Stimulated activated CD4-positive, alpha-beta T cell treated with anti-CD3 and anti-CD28 coated beads, Interleukin-15, amount 100 ng/mL, for 24 hours (primary cell): ENCODE measurements at places on chromosomes 2 and 18.

- no peak for DNase-seq
Observed at GRCh38 chr2:67503066-67503795, 106.1 kb downstream of the ETAA1 start.

- no peak for DNase-seq
Observed at GRCh38 chr2:134670955-134671354, 47.8 kb downstream of the TMEM163 start.

DNA sequence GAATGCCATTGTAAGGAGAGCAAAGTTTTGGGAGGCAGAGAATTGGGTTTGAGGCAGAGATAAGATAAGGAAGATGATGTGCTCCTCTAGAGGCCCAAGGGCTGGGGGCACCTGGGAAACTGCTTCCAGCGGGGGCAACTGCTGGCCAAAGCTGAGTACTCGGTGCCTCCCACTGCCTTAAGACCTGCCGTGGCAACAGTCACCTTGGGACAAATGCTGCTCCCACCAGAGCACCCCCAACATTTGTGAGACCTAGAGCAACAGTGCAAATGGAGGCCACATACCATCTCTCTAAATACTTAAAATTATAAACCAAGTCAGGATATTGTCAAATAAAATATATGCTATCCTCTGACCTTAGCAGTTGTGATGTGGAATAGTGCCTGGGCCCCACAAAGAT, 127.1 kb downstream of the CAPN13 start:
- DNase-seq: no peak

DNA sequence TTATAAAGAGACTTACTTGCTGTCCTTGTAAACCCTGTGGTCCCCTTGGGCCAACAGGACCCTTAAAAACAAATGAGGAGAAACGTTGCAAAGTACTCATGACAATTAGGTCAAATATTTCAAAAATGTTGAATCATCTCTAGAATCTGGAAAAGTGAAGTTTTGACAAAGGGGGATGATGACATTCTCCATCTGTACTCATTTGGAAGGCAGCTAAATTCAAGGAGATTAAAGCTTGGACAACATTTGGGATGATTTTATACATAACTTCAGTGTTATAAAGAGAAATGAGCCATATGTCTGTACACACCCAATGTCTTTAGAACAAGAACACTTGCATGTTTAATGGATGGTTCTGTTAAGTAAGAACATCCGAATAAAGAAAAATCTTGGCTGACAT, 92.9 kb downstream of the COL5A2 start:
- no peak for DNase-seq

GRCh38 chr2:5164776-5165525, 527.2 kb upstream of the SOX11 start:
- no peak for DNase-seq

DNA sequence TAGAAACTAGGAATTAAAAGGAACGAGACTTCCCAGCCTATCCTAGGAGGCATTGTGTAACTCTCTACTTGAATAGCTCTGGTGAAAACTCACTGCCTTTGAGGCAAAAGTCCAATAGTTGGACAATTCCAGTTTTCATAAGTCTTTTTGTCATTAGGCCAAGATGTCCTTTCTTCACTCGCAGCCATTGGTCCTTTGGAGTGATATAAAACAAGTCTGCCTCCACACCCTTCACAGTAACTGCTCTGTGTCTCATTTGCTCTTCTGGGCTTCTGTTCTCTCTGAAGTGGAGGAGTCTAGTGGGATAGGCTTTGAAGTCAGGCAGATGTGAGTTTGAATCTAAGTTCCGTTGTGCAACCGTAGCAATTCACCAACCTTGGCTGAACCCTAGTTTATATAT, 28.2 kb downstream of the ANTXR1 start:
- DNase-seq: no peak

DNA sequence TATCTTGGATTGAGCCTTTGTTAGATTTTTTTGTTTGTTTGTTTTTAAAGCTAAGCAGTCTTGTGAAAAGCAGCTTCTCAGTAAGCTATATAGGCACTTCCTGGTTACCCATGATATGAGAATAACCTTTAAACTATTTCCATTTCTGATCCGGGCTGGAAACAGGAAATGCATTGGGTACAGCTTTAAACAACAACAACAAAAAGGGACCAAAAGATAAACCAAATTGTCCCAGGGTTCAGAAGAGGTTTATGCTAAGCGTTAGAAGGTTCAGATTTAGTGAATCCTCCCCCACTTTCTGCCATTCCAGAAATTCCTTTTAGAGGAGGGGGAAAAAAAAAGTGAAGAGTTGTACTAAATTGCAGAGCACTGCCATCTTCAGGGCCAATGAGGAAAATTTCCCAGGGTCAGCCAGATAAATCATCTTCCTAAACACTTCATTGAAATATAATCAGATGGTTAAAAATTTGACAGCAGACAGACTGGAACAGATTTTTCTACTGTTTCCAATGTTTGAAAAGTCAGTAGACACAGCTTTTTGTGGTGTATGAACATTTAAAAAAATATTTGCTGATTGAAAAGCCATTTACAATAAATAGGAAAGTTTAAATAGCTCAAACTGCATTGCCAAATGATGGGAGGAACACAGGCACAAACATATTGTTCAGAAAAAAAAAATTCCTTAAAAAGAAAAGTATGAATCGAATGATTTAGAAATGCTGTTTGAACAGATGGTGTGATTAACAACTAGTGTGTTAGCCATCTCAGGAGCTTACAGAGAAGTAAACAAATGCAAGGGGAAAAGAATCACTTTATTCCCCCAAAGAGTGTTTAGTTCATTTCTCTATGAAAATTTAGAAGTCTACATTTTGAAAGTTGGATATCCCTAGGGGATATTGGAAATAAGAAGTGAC, 189.9 kb upstream of the TANK start:
- DNase-seq: no peak

DNA sequence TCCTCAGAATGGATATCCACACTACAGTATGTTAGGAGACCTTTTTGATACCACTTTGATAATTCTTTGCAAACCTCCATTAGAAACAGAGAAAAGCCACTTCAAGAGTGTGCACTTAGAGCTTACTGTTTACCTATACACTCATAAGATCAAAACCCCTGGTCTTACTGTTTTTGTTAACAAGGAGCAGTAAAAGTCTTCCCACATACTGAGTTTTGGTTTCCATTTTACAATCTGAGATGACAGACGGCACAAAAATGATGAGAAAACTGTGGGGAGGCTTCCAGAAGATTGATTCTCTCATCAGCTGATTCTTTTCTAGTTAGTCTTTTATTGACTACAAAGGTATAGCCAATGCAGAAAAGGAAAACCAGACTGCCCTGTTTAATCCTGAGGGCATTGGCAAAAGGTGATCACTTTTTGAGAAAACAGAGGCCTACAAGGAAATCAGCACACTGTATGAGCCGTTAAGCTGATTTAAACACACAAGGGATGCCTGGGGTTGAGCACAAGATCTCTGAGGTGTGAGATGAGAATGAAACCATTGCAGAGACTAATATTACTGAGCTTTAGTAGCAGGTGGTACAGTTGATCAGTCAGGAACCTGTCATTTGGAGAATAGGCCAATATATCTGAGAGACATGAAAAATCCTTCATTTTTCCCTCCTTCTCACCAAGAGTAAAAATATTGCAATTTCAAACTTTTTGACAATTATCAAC, 368.6 kb downstream of the GRB14 start:
- DNase-seq: no peak

- no peak for DNase-seq
Observed at GRCh38 chr2:95738301-95738700, 146.5 kb downstream of the TRIM43 start.

DNA sequence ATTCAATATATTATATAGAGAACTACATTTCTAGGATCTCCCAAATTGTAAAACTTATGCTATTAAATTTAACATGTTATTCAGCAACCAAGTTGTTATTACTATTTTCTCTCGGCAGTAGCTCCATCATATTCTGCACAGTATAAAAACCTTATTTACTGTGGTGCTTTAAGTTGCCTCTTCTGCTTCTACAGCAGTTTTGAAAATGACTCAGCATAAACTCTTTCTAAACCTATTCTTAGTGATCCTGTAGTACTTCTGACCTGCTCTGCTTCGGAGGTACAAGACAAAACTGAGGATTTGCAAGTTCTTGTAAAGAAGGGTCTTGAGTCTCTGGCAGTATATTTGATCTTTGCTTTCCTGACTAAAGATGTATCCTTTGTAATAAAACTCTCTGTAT, 567.2 kb downstream of the TMX3 start:
- no peak for DNase-seq

- DNase-seq: no peak
Observed at GRCh38 chr18:48885266-48885923, 65.4 kb downstream of the SMAD7 start.

DNA sequence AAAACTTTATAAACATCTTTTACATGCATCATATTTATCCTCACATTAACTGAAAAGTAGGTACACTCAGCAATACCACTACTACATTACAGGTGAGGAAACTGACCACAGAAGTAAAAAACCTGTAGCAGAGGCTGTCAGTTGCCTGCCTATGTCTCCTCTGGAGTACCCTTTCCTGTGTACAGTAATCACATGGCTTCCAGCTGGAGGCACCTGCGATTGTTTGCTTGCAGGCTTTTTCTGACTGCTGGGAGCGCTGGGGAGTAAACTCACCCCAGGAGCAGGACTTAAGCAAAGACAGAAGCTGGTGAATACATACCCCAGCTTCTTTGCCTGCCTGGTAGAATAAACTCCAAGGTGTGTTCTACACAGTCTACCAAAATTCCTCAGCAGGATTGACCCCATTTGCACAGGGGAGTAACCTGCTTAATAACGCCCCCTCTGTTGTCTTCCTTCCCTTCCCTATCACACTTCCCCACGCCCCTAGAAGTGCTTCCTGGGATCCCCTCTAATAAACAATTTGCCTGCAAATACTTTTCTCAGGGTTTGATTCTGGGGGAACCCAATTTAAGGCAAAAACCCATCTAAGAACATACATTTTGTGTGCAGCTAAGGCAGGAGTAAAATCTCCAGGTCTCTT, 138.9 kb downstream of the PTH2R start:
- no peak for DNase-seq

GRCh38 chr2:233982421-233983121, 65.4 kb downstream of the TRPM8 start:
- no peak for DNase-seq

DNA sequence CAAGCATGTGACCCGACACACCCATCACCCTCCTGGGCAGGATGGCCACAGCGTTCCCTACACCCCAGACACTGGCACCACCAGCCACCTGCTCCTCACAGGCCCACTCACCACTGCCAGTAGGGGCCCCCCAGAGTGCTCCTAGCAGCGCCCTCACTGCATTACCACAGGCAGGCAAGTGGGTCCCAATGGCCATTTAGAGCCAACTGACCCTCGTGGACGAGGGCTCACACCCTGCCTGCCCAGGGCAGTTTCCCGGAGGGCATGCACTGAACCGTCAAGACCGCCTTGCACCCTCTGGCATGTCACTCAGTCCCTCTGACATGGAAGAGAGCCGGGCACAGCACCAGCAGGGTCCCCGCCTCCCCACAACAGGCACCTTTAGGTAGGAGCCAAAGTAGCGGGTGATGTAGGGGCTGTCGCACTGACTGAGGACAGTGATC, 7.3 kb downstream of the STK25 start:
- no peak for DNase-seq

- DNase-seq: no peak
Observed at GRCh38 chr2:26567534-26567933, 73.6 kb downstream of the CIB4 start.

DNA sequence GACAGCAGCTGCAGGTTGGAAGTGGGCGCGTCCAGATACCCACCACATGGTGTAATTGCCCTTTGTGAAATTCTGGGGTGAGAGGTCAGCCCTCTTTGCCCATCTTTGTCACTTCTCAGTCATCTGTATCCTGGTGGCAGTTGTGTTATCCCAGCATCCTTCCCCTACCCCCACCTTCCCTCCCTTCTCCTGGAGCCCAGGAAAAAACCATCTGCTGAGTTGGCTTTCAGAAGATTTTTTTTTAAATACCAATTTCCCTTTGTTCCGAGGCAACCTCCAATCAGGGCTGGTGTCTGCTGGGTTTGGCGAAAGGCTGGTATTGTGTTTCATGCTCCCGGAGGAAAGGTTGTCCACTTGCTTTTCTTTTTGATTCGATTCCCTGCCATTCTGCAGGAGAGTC, 35.2 kb downstream of the SETBP1 start:
- DNase-seq: no peak

DNA sequence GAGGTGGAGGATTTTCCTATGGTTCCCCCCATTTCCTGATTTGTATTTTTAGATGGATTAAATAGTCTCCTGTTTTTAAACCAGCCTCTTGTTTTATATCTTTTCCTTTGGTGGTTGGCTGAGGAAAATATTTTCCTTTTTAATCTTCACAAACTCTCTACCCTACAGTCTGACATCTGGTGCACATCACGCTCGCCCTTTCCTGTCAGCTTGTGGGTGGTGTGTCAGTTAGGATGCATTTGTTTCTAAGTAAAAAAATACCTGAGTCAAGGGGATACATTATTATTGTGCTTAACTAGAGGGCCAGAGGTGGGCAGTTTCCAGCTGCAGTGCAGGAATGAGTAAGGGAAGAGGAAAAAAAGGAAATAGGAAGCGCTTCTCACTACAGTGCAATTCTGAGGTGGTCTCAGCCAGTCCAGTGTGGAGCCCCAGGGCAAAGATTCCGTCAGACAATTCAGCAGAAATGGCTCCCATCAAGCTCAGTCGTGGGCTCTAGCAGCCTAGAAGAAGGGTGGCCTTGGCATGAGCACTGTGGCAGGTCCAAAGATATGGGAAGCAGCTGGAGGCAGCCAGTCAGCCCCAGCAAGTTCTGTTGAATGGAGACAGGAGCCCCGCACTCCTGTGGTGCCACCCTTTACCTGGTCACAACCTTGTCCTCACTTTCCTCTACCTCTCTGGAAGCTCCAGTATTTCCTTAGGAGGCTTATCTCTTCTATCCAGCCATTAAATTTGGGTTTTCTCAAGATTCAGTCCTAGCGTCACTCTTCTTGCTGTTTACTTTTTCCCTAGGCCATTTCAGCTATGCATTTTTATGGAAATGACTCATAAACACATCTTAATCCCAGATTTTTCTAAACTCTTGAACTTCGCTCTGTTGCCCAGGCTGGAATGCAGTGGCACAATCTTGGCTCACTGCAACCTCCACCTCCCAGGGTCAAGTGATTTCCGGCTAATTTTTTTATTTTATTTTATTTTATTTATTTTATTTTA, 18.5 kb downstream of the SFTPB start:
- DNase-seq: no peak

- DNase-seq: no peak
Observed at GRCh38 chr2:224173210-224173609, 134.1 kb upstream of the SERPINE2 start.

DNA sequence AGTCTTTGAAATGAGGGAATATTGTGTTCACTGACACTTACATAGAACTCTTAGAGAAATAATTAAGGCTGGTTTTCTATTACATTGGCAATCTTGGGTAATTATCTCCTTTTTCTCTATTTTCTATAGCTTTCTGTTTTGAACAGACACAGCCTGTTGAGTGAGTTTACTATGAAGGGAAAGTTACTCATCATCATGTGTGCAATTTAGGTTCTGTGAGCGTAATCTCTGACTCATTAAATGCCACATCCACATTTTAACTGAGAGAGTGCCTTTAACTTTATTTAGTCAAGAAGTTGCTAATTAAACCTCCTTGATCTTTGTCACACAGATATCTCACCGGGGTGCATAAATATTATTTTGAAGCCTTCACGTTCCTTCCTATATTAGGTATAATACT, 174.0 kb upstream of the SLC8A1 start:
- DNase-seq: no peak

GRCh38 chr2:159227467-159227866, 59.0 kb downstream of the WDSUB1 start:
- DNase-seq: no peak

- DNase-seq: no peak
Observed at GRCh38 chr2:67917332-67918054, 145.3 kb downstream of the C1D start.
